Activated CD8-positive, alpha-beta T cell treated with anti-CD3 and anti-CD28 coated beads for 36 hours (primary cell): ENCODE measurements at places on chromosomes 12 and 14. TPM values are rescaled to one million over a fixed set of nuclear protein-coding genes. Genes with fewer than 3 reads are reported as not detected.

The SMIM41 gene
- total RNA-seq: not detected

The HEBP1 gene
- total RNA-seq: 23.9 TPM

The CLEC9A gene
- not detected for total RNA-seq

The OAS1 gene
- total RNA-seq: 26.8 TPM

The NFATC4 gene
- total RNA-seq: 1.3 TPM

The SCFD1 gene
- total RNA-seq: 61.6 TPM

The INSM2 gene
- not detected for total RNA-seq

The INHBC gene
- total RNA-seq: not detected

The LMNTD1 gene
- not detected for total RNA-seq

The C14orf93 gene
- total RNA-seq: 13.5 TPM

DNA sequence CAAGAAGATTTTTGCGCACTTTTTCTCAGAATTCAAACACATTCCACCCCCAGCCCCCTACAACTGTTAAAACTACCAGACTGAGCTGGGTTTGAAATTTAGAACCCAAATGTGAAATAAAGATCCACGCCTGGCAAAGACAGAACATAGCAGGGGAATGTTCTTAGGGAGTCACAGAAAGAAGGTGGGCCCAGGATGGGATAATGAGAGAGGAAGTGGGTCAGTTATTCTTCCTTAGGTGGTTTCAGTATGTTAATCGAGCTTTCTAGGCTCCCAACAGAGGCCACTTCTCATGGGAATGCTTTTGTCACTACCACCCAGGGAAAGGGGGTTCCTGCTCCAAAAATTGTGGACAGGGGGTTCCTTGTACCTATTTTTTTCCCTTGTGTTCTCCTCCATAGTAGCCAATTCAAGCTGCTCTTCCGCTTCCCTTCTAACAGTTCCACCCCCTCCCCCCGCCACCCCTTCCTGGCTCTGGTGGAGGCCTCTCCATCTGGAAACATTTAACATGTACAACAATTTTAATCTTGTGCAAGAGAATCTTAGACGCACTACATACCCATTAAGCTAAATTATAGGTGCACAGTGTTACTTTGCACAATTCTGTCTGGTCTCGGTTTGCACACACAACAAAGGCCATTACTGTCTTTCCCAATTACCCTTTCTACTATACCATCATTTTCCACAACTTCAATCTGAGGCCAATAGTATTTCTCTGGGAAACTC is 218.1 kb downstream of the MON2 start:
- DNase-seq: no peak

DNA sequence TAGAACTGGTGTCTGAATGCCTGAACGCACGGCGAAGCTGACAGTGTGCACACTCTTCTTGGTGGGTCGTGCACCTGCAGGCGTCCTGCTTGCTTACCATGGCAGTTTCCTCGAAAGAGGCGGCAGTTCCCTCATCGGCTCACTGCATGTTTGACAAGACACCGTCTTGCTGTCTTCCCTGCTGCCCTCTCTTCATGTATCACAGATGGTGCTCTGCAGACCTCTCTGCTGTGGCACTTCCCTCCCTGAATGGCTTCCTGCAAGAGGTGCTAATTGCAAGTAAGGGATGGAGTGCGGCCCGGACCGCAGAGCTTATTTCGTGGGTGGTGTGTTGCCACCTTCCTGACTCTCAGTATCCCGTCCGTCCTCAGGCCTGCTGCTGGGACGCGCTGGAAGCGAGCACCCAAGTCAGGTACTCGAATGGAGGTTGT is 156.7 kb upstream of the RTL1 start:
- DNase-seq: no peak

GRCh38 chr12:117685110-117685926 is 283.5 kb downstream of the KSR2 start:
- no peak for DNase-seq

DNA sequence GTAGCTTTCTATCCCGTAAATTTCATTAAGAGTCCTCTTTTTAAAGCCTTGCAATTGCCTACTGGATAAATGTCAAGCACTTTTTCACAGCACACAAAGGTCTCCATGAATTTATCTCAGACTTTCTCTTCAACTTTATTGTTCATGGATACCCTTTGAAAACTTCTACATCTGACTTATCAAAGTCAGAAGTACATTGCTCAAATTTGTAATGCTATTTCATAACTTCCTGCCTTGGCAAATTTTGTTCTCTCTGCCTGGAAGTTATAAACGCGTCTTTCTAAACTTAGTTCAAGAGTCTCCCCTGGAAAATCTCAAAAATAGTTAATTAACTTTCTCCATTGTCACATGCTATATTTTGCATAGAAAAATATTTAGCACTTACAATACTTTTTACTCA is 55.9 kb upstream of the RERGL start:
- no peak for DNase-seq

DNA sequence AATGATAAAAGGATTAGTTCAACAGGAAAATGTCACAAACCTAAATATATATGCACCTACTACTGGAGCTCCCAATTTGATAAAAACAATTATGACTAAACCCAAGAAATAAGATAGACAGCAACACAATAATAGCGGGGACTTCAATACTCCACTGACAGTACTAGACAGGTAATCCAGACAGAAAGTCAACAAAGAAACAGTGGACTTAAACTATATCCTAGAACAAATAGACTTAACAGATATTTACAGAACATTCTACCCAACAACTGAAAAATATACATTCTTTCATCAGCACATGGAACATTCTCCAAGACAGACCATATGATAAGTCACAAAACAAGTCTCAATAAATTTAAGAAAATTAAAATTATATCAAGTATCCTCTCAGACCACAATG is 28.0 kb upstream of the LGR5 start:
- DNase-seq: no peak

GRCh38 chr14:54197369-54197768 is 199.4 kb upstream of the CDKN3 start:
- no peak for DNase-seq

- DNase-seq: no peak
These were observed 17.4 kb downstream of the ZFYVE21 start for GRCh38 chr14:103732868-103733620.

- no peak for DNase-seq
These were observed 73.4 kb upstream of the AVPR1A start for GRCh38 chr12:63224396-63224795.

- no peak for DNase-seq
These were observed 25.1 kb downstream of the DYRK4 start for GRCh38 chr12:4587108-4587507.

DNA sequence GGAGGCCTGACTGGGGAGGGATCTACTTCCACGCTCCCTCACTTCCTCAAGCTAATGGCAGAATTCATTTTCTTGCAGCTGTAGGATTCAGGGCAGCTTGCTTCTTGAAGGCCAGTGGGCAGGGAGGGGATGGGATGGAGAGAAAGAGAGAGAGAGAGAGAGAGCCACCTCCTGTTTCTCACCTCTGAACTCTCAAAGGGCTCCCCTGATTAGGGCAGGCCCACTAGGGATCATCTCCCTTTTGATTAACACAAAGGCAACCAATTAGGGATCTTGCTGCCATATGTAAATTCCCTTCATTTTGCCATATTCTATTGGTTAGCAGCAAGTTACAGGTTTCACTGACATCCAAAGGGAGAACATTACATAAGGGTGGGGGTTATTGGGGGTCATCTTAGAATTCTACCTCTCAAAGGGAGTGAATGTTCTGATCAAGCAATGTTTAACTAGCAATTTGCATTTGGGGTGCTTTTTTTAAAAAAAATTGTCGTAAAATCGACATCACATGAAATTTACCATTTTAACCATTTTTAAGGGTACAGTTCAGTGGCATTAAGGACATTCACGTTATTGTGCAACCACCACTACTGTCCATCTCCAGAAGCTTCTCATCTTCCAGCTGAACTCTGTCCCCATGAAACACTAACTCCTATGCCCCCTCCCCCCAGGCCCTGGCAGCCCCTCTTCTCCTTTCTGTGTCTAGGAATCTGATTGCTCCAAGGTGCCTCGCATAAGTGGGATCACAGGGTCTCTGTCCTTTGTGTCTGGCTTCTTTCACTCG is 47.3 kb upstream of the NCOR2 start:
- no peak for DNase-seq

GRCh38 chr12:12840580-12840899 is 27.4 kb downstream of the DDX47 start:
- no peak for DNase-seq

- DNase-seq: no peak
These were observed 24.2 kb upstream of the CORO1C start for GRCh38 chr12:108755481-108755880.

DNA sequence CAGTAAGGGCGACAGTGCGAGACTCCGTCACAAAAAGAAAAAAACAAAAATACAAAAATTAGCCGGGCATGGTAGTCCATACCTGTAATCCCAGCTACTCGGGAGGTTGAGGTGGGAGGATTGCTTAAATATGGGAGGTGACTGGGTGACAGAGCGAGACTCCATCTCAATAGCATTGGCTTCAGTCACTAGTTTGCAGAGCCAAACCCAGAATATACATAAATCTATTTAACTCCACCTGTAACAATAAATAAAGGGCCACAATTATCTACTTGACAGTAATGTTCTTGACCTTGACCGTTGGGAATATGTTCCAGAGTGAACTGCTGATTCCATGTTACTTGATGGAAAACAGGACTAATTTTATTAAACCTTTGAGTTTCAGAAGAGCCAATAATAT is 198.9 kb upstream of the MDGA2 start:
- no peak for DNase-seq

DNA sequence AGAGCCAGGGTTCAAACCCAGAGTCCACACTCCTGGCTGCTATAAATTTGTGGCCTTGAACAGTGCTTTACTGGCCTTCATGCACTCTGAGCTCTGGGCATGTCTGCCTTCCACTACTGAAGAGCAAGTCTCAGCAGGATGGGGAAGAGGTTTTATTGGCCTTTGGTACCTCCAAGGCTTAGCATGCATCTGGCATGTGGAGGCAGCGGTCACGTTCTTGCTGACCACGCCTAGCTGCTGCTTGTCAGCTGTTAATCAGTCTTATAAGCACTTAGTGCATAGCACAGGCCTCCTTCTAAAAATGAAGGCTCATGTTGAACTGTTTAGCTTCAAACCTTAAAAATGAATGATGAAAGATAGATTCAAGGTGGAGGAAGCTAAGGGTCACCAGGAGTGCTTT is 177.5 kb downstream of the PELI2 start:
- DNase-seq: no peak

GRCh38 chr14:90443161-90444076 is 46.6 kb downstream of the CALM1 start:
- no peak for DNase-seq

DNA sequence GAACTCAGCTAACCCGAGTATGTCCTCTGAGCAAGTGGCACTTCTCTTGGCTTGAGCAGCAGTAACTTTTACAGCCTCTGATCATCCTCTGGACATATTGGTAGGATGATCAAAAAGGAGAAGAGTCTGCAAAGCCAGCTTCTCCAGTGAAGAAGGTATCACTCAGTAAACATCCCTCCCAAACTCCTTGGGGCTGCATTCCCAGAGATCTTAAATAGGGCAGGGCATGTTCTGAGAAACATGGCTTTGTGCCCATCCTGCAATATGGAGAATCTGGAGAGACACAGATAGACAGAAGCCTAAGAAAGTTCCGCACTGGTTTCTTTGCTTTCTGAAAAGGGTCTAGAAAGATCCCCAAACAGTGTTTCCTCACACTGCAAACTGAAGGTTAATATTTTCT is 65.4 kb downstream of the RBM19 start:
- DNase-seq: no peak

DNA sequence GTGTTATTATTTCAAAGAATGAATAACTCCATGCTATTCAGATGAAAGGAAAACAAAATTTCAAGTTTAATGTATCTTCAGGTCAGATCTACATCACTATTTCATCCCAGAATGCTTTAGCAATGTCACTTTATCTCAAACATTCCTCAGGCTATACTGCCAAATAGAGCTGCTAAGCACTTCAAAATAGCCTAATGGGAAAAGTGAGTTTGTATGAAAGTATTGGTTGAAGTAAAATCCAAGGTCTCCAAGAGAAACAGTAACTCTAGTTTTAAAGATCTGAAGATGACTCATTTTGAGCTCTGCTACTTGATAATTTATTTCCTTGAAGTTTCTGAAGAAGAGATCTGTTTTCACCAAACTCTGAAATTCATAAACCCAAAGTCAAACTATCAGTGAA is 466.2 kb upstream of the FOXG1 start:
- no peak for DNase-seq

DNA sequence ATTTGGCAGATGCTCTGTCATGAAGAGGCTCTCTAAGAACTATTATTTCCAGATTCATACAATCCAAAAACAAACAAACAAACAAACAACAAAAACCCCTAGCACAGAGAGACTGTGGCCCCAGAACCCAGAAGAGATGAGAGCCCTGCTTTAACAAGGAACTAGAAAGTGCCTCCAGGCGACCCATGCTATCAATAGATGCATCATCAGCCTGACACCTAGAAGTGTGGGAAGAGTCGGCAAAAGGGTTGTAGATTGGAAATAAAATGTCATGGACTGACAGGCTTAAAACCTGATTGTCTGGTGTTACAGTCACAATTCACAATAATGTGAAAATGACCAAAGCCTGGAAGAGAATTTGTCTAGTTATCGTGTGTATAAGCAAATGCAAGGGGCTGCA is 50.6 kb upstream of the FLRT2 start:
- DNase-seq: no peak

DNA sequence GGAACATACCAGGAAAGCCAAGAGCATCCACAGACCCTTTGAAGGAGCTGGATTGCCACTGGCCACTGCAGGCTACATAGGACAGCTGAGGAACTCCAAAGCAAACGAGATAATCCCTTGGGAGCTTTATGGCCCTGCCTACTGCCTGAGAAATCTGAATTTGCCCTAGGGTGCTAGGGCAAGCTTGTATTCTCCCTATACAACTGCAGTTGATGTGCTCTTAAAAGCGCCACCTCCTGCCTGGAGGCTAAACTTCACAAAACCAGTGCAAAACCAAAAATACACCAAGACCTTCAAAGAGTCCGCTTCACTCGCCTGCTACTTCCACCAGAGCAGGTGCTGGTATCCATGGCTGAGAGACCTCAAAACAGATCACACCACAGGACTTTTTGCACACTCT is 99.6 kb upstream of the KRR1 start:
- no peak for DNase-seq

GRCh38 chr14:92481811-92482555 is 31.6 kb upstream of the RIN3 start:
- DNase-seq: no peak

GRCh38 chr12:46915082-46915481 is 89.3 kb upstream of the SLC38A4 start:
- DNase-seq: no peak

- no peak for DNase-seq
These were observed 1.8 kb upstream of the AQP5 start for GRCh38 chr12:49959685-49960473.

DNA sequence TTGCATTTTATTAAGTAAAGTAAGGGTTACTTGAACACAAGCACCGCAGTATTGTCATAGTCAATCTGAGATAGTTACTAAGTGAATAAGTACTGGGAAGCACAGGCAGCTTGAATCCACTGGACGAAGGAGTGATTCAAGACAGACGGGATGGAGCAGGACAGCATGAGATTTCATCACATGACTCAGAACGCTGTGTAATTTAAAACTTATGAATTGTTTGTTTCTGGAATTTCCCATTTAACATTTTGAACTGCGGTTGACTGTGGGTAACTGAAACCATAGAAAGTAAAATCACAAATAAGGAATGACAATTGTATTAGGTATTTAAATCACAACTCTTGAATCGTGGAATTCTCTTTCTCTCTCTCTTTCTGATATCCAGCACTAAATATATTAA is 1630.4 kb upstream of the SEL1L start:
- DNase-seq: no peak
